Left cardiac atrium (tissue), 4 donors: ENCODE measurements at places on chromosomes 11 and 22. TPM values are rescaled to one million over a fixed set of nuclear protein-coding genes. Genes with fewer than 3 reads are reported as not detected.

SCO2 gene
- total RNA-seq, result 1.3 TPM

DNA sequence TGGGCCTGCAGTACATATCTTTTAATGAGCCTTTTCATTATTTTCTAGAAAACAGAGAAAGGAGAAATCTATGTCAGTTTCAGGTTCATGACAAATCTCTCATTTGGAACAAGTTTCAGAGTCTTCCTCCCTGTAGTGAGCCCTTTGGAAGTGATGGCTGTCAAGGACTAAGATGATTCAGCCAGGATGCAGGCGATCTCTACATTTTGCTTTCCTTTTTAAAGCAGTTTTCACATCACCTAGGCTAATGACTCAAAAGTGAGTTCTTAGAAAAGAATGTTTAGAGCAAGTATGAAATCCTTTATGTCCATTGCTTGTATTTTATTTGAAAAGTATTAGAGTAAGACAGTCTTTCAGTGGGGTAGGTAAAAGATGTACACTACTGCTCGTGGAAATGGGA lies 130.1 kb downstream of the TRPC6 start:
- DNase-seq, result no peak

DNA sequence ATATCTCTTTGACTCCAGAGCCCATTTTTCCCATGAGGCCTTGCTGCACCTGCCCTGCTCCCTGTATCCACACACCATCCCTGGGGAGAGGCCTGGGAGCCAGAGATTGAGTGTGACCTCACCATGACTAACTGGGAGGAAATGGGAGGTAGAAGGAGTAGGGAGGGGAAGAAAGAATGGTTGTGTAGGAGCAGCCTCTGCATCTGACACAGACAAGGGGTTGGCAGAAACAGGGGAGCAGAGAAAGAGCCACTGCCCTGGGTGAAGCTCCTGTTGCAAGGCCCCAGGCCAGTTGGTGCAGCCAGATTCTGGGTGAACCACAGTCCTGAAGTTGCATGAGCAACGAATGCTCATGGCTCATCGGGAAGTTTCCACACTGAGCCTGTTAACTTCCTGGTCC lies 32.4 kb downstream of the POU2F3 start:
- DNase-seq, result no peak

EXPH5 gene
- 2.5 TPM for total RNA-seq

DNA sequence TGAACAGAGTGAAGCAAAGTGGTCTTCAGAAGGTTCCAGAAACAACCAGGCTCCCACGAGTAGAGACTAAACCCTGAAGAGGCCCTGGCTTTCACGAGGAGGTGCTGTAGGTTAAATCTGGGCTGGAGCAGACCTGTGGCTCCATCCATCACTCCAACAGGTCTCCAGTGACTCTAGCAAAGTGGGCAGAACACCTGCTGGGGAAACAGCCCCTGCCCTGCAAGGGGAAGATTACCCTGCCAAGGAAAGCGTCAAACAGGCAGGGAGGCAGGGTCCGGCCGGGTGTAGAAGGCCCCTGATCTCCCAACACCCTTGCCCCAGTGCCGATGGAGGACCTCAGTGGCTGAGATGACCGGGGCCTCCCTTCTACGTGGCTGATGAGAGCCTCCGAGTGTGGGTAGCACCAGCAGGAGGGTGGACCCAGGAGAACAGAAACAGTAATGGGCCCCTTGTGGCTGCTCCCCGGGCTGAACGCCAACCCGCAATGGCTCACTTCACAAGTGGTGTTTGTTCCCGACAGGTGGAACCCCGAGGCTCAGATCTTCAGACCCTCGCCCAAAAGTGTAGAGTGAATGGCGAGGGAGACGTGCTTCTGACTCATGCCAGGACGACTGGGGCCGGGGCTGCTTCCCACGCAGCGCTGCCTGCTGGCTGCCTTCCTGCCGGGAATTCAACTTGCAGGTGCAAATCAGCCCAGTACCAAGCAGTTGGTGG lies 112.0 kb downstream of the SHANK2 start:
- no peak for DNase-seq

SYT12 gene
- 0.18 TPM for total RNA-seq

- no peak for DNase-seq
Measured at GRCh38 chr11:26158251-26158650, 173.7 kb upstream of the ANO3 start.

- DNase-seq, result no peak
Measured at GRCh38 chr11:16958833-16959232, 55.4 kb downstream of the PLEKHA7 start.

GRCh38 chr11:80872116-80872728 lies 1431.4 kb upstream of the TENM4 start:
- DNase-seq, result no peak

DNA sequence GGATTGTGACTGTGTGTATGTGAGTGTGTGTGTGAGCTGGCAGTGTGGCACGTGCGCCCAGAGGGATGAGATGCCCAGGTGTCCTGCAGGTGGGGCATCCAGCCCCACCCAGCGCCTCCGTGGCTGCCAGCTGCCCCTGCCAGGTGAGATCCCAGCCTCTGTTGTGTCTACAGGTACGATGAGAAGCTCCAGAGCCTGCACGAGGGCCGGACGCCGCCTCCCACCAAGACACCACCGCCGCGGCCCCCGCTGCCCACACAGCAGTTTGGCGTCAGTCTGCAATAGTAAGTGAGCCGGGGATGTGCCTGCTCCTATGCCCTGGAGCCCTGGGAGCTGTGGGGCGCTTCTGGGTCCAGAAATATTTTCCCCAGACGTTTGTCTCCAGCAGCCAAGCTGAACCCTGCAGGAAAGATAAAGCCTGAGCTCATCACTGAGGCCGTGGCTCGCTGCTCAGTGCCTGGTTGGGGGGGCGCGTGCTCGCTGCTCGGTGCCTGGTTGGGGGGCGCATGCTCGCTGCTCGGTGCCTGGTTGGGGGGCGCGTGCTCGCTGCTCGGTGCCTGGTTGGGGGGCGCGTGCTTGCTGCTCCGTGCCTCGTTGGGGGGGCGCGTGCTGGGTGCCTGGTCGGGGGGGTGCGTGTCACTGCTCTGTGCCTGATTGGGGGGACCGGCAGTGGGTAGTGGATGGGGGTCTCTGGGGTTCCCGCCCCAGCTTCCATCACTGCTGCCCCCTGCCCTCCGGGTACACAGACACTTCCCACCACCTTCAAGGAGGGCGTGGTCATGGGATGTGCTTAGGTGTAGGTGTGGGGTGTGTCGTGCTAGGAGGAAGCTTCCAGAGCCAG lies 73.2 kb downstream of the ARHGAP8 start:
- DNase-seq, result peak; percentile 10
